Liver (tissue), 10 donors: ENCODE measurements at places on chromosomes 11 and 22. TPM values are rescaled to one million over a fixed set of nuclear protein-coding genes. Genes with fewer than 3 reads are reported as not detected.
A peak's percentile ranks its signal among the peaks of the same experiment; 100 is the strongest.

GRCh38 chr11:130787092-130787616 is 129.1 kb downstream of the SNX19 start:
- no peak for DNase-seq

DNA sequence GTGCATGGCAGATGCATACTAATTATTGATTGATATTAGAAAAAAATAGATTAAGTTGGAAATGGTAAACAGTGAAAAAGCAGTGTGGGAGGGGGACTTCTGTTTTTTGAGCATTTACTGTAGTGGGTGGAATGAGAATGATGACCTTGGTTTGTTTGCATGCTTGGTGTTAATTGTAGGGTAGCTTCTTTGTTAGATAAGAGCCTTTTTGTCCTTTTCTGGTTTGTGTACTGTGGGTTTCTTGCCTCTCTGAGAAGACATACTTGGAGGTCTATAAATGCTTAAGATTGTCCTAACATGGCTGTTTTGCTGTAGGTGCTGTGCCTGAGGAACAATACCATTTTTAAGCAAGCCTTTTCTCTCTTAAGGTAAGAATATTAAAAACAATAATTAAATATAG is 17.0 kb downstream of the MRPL48 start:
- no peak for DNase-seq

DNA sequence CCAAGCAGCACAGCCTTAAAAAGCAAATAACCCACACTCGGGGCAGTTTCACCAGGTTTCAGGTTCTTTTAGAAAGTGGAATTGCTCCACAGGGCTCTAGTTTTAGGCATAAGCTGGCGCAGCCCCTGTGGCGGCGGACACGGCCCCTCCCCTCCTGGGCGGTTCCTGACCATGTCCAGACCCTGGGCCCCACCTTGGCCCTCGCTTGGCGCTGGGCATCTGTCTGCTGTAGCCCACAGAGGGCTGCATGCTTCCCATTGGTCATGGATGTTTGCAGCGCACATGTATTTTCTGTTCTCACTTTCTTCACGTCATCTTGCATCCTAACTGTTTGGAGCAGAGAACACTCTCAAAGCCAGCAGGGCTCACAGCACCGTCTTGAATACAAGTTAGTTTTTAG is 244.3 kb downstream of the BRD1 start:
- DNase-seq = no peak

- DNase-seq = no peak
These were observed 11.3 kb upstream of the TSGA10IP start for GRCh38 chr11:65934014-65934413.

DNA sequence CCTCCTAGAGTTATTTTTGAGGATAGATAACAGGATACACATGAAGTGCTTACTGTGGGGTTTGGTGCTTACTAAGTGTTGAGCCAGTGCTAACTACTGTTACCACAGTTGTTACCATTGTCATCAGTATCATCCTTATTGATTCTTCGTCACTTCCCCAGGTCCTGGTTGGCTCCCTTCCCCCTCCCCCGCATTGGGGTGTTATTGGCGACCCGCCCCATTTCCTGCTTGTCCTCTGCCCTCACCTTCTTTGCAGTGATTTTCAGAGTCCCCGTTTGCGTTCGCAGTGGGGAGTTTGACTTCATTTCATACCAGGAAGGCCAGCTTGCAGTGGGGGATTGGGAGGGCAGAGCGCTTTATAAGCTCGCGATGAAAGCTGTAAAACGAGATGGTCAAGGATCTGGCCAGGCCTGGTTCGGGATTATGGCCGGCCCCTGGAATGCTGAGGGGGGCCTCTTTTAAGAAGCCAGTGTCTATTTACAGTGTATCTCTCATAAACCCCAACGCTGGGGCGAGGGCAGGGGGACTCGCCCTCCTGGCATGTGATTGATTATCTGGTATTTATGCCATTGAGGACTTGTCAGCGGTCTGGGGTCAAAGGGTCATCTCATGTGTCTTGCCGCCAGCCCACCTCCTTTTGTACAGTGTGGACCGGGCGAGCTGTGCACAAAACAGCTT is 84.6 kb upstream of the NNMT start:
- no peak for DNase-seq

DNA sequence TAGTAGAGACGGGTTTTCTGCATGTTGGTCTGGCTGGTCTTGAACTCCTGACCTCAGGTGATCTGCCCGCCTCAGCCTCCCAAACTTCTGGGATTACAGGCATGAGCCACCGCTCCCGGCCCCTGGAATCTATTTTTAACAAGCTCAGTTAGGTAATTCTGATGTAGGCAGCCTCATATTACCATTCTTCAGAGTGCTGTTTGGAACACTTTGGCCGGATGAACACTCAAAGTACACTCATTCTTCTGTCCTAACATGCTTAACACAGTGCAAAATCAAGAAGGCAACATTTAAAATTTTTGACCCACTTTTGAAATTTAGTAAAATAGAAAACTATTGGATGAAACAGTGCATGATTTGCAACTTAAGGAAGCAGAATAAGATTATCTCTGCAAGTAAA is 586.7 kb upstream of the CHORDC1 start:
- no peak for DNase-seq

- no peak for DNase-seq
These were observed 93.1 kb upstream of the FGF3 start for GRCh38 chr11:69912161-69912910.

DNA sequence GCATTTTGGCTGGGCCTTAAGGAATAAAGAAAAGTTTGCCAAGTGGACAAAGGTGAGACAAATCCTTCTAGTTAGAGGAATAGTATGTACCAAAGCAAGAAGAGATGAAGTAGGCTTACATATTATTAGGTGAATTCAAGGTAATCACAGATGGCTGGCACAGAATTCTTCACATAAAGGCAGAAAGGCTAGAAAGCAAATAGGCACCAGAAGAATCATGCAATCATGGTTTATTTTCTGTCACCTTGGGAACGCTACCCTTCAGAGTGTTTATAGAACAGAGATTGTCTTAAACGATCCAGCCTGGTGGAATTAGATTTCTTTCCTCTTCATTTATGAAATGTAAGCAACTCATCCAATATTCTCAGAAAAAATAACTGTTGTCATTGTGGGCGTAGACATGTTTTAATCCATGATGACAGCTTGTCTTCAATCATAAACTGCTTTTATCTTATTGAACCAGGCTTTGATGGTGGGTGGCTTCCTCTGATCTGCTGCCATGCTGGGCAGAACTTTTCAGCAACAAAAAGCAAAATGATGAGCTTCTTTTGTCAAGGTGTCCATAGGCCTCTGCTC is 49.0 kb upstream of the CSNK2A3 start:
- no peak for DNase-seq

GRCh38 chr11:64263947-64264317 is 12.6 kb downstream of the PLCB3 start:
- no peak for DNase-seq

GRCh38 chr11:122028036-122028435 is 88.0 kb downstream of the BLID start:
- no peak for DNase-seq

GRCh38 chr11:58616594-58616993 is 5.9 kb upstream of the CNTF start:
- DNase-seq = no peak

- DNase-seq = no peak
These were observed 218.8 kb downstream of the HIPK3 start for GRCh38 chr11:33475993-33476392.

DNA sequence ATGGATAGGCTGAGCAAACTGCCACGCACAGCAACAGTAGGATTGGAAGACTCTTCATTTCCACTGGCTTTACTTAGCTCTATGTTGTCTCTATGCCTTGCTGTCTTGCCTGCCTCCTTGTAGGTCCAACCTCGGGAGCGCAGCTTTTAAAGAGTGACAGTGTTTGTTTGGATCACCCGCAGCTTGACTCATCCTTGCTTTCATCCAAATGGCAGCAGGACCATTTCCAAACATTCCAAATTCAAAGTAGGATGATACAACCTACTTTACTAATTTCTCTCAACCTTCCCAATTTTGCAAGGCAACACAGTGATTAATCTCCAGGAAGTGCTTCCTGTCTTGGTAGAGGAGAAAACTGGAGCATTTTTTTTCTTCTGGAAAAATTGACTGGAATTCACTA is at the start of gene MMP3:
MMP3 (minus strand) TSS at position 121 of the 400 bp plus-strand sequence; CDS start at position 58, 63 bp downstream.
- DNase-seq = no peak

- no peak for DNase-seq
These were observed 40.8 kb downstream of the PDHX start for GRCh38 chr11:34957206-34957605.

DNA sequence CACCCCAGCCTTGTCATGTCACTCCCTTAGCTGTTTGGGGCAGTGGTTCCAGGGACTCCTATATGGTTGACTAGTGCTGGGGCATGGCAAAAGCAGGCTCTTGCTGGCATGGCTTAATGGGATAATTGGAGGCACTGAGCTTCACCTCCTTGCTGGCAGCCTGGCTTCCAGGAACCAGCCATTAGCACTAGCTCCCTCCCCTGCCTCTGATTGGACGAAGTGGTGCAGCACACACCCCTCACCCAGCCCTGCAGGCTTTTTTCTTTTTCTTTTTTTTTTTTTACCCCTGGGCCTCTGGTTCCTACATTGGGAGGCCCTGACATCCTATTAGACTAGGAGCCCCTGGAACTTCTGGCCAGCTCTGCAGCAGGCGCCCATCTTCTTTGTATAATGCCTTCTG is 18.6 kb downstream of the PHLDB1 start:
- DNase-seq = no peak

DNA sequence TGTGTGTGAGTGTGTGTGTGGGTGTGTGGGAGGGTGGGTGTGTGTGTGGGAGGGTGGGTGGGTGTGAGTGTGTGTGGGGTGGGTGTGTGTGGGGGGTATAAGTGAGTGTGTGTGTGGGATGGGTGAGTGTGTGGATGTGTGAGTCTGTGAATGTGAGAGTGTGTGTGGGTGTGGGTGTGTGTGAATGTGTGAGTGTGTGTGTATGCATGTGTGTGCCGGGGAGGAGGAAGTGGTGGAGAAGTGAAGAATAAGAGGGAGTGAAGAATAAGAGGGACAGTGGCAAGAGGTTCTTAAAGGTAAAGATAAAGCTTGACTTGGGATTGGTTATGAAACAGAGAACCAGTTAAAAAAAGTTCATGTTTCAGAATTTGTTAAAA is 54.0 kb downstream of the PRR5L start:
- DNase-seq = no peak

DNA sequence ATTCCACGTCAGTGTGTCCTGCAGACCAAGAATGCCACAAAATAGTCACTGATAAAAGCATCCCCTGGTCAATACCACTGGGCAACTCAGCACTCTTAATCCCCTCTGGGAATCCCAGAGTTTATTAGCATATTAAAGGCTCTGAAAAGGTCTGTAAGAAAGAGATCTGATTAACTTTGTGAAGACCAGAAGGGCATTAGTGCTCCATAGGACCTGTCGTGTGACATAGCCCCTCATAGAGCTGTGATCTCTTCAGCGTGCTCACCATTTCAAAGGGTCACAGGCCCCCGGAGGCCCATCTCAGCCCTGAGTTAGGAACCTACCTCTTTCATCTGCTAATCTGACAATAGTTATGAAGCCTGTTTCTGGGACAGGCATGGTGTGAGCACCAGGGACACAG is 299.2 kb downstream of the MN1 start:
- no peak for DNase-seq

DNA sequence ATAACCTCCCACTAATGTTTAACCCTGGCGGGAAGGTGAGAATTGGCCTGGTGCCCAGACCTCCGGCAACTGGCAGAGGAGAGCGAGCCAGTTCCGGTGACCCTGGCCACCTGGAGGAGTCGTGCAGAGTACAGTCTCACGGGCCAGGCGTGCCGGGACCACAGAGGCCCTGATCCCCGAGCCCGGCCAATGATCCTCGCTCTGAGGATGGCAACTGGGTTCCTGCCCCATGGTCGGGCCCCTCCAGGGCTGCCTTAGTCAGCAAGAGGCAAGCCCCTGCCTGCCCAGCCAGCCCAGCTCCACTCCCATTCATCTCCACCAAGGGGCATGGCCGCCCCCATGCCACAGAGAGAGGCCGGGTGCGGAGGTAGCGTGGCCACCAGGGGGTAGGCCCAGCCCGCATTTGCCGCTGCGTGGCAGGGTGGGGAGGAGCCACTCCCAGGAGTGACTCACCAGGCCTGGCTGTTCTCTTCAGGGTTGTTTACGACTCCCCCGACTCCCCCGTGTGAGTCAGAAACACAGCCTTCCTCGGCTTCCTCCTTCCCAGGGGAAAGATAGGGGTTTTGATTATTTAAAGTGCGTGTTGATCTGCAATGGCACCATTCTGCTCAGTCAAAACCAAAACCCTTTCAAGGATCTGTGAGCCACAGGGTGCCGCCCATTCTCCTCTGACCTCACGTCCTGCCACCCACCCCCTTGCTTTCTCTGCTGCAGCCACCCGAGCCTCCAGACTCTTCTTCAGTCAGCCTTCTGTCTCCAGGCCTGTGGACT is at the start of gene SLC25A45:
SLC25A45 (minus strand) TSS at position 614 of the 771 bp plus-strand sequence. CDS start 695 bp downstream, outside the sequence.
- peak; percentile 87 for DNase-seq

DNA sequence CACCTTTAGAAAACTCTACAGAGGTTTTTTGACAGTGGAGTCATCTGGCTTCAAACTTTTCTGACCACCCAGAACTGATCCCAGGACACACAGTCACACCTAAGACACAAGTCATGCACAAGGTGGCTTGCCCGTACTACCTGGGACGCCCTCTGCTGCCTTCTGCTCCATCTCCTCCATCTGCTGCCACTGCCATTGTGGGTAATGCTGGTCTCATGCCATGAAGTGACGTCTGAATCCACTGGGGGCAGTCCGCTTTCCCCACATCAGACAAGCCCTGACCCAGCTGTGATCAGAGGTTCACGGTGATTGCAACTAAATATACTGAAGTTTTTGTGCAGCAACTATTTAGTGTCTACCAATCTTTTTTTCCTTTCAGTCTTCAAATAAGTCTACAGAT is 5.4 kb upstream of the NDUFS8 start:
- DNase-seq = no peak

DNA sequence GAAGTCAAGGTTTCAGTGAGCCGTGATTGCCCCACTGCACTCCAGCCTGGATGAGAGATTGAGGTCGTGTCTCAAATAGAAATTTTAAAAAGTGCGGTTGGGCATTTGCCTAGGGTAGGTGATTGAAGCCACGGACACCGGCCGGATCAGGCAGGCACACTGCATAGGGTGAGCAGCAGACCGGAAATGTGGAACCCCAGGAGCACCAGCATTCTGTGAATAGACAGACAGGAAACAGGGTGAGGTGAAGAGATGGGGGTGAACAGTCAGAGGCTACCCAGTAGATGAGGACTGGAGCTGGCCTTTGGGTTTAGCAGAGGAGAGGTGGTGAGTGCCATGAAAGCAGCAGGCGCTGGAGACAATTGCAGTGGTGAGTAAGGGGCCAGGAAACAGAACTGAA is 43.5 kb downstream of the PPFIA1 start:
- no peak for DNase-seq

CASP4 gene
- total RNA-seq = 16.3 TPM

HTR3B gene
- total RNA-seq = not detected

MUC5AC gene
- total RNA-seq = not detected

ETS1 gene
- total RNA-seq = 24.2 TPM

PAMR1 gene
- total RNA-seq = 3.6 TPM

ADM gene
- 12.8 TPM for total RNA-seq
